Activated naive CD4-positive, alpha-beta T cell (primary cell): ENCODE measurements at places on chromosomes 6 and 20.

DNA sequence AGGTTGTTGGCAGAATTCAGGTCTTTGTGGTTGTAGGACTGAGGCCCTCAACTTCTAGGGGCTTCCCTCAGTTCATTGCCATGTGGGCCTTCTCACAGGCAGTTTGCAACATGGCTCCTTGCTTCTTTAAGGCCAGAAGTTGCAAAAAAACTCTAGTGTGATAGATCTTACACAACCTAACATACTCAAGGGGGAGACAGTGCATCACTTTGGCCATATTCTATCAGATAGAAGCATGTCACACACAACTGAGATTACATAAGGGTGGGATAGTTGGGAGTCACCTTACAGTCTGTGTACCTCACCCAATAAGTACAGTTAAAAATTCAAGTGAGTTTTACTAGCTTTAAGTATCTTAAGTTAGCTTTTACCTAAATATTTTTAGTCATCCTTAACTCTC is 1.6 kb downstream of the SIRPD start:
- DNase-seq, result no peak

DNA sequence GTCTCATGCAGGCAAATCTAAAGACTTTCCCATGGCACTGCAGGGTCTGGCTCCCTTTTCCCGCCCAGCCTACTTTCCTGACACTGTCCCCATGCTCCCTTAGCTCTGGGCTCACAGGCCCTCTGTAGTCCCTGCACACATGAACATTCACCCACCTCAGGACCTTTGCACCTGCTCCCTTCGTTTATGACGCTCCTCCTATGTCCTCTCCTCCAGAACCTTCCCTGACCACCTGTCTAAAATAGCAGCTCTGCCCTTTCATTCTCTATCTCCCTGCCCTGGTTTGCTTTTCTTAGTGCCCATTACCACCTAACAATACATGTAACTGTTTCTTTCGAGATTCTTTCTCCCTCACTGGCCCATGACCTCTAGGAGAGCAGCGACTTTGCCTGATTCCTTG is 22.3 kb downstream of the HM13 start:
- no peak for DNase-seq

DNA sequence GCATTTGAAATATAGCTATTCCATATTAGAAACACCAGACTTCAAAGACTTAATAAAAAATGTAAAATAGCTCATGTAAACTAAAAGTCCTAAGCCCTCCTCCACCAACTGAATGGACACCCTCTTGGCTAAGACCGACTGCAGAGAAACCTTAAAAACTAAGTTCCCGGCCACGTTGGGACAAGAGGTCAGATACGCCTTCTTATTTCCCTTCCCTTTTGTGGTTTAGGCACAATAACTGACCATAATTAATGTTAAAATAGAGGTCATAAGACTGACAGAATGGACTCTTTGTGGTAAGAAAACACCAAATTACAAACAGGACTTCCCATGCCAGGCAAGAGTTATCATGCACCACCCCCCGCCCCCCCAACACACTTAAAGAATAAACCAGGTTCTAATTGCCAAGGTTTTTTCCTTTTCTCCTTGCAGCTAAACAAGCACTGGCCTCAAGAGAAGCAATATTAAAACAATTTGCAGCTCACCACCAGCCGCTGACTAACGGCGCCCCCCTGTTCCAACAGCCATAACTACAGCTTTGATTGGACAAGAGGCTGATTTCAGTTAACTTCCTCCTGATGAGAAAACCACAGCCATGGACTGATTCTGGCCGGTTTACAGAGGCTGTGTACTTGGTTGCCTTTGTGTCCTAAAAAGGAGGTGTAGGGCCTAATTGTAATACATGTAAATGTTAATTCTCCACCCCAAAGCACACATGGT is 10.7 kb upstream of the LAMP5 start:
- DNase-seq, result no peak

DNA sequence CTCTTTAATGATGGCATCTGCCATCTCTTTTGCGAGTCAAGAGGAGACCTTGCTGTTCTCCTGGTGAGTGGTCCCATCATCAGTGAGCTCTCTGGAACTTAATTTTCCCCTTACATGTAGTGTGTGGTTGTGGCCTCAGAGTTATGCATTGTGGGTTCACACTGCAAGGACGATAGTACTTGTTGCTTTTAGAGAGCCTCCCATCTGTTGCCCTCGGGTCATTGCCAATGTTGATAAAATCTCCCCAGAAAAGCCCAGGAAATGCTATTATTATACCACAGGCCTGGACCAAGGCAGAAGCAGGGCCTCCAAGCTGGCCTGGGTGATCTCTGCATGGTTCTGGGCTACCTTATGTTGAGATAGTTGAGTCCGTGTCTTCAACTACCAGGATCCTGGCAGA is 241.6 kb downstream of the BMP7 start:
- no peak for DNase-seq

DNA sequence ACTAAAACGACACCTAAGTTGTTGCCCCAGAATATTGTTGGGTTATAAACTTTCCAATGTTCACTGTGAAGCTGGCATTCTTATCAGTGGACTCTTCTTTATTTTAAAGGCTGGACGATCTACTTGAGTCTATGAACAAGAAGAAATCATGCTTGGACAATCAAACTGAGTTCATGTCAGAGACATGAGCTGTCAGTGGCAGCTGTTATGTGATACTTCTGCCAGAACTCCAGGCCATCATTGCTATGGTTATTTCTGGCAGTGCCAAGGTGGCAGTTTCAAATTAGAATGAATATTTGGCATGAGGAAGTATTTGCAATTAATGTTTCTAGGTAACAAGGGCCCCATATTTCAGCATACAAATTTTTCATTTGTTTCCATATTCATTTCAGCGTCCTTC is 417.3 kb downstream of the LMBRD1 start:
- DNase-seq, result no peak

DNA sequence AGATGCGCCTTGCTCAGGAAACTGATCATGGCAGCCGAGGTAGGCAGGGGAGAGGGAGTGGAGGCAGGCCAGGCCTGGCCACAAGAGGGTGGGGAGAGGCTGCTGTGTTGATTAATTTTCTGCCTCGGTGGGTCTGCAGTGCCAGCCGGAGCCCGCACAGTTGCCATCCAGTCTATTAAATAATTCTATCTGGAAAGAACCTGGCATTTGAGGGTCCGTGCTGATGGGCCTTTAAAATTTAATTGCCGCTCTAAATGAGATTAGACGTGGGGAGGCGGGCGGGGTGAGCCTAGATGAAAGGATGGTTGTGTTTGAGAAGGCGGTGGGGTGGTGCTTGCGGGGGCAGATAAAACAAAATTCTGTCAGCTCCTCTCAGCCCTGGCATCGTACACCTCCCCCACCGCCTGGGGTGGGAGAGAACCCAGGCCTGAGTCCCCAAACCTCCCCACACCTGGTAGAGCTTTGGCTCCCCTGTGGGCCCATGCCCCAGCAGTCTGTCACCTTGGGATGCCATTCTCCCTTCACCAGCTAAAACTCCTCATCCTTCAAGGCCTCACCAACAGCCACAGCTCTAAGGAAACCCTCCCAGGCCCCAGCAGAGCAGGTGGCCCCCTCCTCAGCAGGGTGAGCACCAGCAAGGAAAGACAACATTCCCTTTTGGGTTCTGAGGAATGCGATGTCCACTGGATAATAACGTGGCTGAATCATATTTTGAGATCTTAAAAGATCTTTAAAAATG is 167.3 kb downstream of the GRM4 start:
- no peak for DNase-seq

DNA sequence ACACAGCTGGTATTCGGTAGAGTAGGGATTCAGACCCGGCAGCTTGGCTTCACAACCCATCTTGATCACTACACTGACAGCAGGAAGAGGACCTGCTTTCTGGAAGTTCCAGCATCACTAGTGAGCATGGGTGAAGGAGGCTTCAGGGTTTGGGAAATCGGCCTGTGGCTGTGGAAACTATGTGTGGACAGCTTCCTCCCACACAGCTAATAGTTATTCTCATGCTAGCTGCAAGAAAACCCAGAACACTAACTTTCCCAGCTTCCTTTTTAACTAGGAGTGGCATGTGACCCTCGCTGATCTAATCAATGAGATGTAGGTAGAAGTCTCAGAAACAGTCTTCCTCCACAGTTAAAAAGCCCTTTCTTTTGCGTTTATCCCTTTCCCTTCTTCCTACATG is 36.3 kb upstream of the SIRPA start:
- DNase-seq, result no peak

DNA sequence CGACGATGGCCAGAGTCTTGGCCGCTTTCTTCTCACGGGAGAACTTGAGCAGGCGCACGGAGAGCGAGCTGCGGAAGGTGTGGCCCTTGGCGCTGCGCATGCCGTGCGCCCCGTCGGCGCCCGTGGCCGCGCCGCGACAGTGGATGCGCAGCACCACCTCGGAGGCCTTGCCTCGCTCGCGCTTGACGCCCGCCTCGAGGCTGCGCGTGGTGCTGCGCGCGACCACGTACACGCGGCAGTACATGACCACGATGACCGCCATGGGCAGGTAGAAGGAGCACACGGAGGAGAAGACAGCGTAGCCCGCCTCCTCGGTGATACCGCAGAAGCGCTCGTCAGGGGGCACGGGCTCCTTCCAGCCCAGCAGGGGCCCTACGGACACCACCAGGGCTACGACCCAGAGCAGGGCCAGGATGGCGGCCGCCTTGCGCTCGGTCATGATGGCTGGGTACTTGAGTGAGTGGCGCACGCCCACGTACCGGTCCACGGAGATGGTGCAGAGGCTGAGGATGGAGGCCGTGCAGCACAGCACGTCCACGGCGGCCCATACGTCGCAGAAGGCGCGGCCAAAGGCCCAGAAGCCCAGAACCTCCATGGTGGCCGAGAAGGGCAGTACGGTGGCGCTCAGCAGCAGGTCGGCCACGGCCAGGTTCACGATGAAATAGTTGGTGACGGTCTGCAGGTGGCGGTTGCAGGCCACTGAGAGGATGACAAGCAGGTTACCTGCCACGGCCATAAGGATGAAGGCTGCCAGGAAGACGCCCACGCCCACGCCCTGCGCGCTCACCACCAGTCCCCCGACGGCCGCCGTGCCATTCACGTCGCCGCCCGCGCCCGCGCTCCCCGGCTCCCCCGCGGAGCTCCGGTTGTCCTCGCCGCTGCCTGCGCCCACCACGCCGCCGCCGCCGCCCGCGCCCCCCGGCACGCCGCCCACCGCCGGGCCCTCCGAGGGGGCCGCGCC is 232.8 kb upstream of the RNF24 start:
- DNase-seq, result no peak

- no peak for DNase-seq
Measured at GRCh38 chr6:144630857-144631256, 345.7 kb downstream of the UTRN start.

GRCh38 chr6:25872814-25873213 is 1.2 kb downstream of the SLC17A3 start:
- no peak for DNase-seq

DNA sequence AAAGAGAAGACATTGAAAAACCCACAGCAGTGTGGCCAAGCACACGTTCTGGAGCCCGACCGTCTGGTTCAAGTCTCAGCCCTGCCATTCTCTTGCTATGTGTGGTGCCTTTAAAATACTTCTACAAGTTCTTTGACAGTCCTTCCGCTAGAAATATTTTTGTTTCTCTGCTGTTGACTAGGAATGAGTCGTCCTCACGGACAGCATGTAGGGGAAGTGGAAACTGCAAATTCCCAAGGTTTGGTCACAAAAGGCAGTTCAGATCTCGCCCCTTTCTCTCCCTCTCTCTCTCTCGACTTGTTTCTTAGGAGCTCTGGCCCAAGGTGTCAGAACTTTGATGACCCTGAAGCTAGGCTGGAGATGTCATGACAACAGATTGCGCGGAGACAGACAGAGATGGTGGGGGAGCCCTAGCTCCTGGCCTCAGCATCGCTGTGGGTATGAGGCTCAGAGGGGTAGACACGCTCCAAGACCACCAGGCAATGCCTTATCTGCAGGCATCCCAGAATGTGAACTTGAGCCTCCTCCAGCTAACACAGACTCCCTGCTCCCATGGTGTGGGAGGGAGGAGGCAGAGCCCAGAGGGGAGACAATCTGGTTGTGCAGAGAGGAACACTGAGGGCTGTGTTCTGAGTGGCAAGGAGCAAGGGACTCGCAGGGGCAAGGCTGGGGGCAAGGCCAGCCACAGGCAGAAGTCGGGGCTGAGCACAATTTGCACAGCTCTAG is 368.9 kb upstream of the SULF2 start:
- no peak for DNase-seq

GRCh38 chr6:76004202-76004601 is 68.3 kb downstream of the IMPG1 start:
- no peak for DNase-seq

- DNase-seq, result no peak
Measured at GRCh38 chr6:121437851-121438651, 2.6 kb downstream of the GJA1 start.

- DNase-seq, result no peak
Measured at GRCh38 chr20:21126581-21126870, 644 bp downstream of the KIZ start.

DNA sequence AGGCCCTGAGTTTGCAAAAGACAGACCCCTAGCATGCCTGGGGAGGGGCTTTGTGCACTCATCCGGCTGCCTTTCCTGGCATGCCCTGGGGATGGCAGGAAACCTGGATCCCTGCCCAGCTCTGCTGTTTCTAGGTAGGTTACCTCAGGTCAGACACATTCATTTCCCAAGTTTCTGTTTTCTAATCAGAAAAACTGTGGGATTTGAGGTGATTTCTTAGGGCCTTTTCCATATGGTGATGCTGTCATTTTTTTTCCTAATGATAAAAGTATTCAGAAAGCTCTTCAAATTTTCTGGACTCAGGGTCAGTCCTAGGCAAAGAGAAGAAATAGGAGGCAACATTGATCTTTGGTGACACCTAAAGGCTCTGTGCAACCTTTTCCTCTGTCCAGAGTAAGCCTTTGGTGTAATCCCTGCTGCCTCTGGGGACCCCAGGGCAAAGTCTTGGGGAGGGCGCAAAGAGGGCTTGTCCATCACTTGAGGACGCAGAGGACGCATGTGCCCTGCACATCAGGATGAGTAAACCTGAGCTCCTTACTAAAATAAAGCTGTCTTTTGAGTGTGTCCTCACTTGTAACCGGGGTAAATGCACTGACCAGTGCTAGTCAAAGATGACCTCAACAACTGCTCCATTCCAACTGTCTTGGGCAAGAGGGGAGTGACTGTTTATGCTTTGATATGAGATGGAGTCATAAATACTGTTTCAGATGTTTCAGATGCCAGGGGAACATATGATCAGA is 13.5 kb upstream of the TRAM2 start:
- DNase-seq, result no peak

DNA sequence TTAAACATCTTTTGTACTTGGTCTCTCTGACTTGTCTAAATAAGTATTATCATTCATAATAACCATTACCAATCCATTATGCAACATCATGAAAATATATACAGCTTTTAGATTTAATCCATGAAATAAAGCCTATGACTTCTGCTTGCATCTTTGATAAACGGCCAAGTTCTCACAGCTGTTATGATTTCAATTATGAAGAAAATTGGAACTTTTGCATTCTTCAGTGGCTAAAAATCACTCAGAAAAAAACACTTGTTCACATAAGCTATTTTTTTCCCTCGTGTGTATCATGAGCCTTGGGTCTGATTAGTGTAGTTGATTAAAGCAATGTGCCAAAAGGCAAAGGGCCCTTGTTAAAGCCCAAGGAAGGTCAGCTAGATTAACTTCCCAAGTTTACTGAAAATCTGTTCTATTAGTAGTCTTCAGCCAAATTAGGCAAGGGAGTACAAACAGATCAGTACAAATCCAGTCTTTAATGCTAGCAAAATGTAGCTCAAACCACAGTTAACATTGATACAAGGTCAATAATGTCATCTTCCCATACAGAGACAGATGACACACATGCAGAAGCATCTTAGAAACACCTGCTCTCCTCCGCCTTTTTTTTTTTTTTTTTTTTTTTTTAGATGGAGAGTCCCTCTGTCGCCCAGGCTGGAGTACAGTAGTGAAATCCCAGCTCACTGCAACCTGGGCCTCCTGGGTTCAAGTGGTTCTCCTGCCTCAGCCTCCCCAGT is 69.9 kb downstream of the SGK1 start:
- no peak for DNase-seq
